NCI-H748 treated with DMSO at 0.1 percent for 48 hours (cell line): ENCODE measurements at places on chromosomes 1 and 21.

DNA sequence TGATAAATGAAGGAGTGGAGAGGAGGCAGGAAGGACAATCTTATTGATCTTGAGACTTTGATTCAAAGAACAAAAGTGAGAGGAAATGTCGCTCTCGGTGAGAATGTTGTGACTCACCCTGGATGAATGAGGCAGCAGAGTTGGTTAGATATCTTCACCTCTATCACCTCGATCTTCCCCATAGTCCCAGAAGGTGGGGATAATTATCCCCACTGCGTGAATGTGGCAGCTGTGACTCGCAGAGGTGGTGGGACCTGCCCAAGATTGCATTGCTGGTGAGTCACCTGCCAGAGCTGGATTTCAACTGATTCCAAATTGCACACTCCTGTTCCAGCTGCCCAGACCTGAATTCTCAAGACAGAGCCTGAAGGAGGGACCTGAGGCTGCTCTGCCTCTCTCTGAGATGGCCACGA, 105.0 kb downstream of the MATN1 start:
- DNase-seq: no peak

- no peak for DNase-seq
Observed at GRCh38 chr1:202762019-202762418, 46.2 kb downstream of the KDM5B start.

GRCh38 chr1:174344162-174344561, 103.6 kb upstream of the GPR52 start:
- no peak for DNase-seq

- DNase-seq: no peak
Observed at GRCh38 chr1:179366093-179366800, 476 bp downstream of the AXDND1 start.

DNA sequence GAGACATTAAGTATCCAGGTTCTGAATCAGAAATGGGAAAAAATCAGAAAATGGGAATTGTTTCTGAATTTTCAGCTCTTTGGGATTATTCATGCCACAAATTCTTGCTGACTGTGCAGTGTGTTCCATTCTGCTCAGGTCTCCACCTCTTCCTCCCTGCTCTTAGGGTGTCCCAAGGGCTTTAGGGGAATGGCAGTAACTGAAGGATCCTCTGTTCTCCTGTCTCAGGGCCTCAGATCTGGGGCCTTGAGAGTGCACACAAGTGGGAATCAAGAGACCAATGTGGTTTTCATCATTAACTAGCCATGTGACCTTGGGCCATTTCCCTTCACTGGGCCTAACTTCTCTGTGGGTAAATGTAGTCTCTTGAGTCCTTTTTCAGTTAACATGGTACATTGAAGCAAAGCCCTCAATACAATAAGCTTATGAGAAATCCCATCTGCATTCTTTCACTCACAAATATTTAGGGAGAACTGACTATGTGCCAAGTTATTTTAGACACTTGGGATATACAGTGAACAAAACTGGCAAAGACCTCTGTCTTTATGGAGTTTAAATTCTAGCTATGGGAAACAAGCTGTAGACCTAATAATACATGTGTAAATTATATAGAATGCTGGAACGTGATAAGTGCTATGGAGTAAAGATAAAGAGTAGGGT, 75.7 kb upstream of the SPATA6 start:
- DNase-seq: no peak

- DNase-seq: no peak
Observed at GRCh38 chr21:46168238-46168637, 12.9 kb upstream of the FTCD start.

- DNase-seq: no peak
Observed at GRCh38 chr1:43387976-43388599, 1.5 kb downstream of the MED8 start.

GRCh38 chr1:18723206-18723605, 92.6 kb downstream of the PAX7 start:
- DNase-seq: no peak

GRCh38 chr21:32886339-32886738, 114.8 kb upstream of the PAXBP1 start:
- DNase-seq: no peak

- peak; percentile 99 for DNase-seq
Observed at GRCh38 chr1:43565600-43566360, 35.1 kb downstream of the PTPRF start.

- no peak for DNase-seq
Observed at GRCh38 chr1:171663036-171663853, 10.8 kb upstream of the MYOC start.

DNA sequence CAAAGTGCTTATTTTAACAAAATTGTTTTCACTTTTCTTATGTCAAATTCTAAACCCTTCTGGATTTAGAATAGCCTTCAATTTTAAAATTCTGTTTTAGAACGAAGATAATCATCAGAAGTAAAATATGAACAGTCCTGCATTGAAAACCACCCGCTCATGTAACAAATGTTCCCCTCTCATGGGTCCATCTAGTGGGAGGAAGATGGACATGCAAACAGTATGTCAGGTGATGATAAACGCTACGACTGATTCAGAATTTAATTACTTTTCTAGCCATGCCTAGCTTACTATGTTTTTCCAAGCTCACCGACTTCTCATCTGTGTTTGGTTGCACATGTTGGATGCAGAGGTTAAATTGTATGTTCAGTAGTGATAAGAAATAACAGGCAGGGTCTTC, 23.5 kb downstream of the SOD1 start:
- DNase-seq: no peak

GRCh38 chr1:81391125-81391828, 409.5 kb upstream of the ADGRL2 start:
- DNase-seq: no peak

DNA sequence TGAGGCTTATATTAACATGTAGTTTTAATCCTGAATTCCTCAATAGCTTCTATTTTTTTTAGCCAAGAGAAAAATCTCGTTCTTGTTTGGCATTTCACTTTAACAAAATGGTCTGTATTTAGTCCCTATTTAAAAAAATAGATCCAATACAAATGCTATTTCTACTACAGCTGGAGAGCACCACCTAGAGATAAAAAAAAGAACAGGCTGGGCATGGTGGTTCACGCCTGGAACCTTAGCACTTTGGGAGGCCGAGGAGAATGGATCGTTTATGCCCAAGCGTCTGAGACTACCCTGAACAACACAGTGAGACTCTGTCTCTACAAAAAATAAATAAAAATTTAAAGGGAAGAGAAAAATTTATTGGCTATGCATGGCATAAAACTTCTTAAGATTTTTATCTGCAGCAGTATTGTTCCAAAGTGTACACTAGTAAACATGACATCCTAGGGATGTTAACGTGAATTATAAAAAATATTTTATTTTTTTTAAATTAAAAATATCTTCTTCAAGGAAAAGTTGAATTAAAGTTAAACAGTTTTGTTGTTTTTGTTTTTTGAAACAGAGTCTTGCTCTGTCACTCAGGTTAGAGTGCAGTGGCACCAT, 4.4 kb downstream of the ST7L start:
- DNase-seq: no peak

- peak; percentile 100 for DNase-seq
Observed at GRCh38 chr1:40951943-40952743, 27.4 kb upstream of the CTPS1 start.

- no peak for DNase-seq
Observed at GRCh38 chr1:109886827-109887226, 23.8 kb upstream of the CSF1 start.

GRCh38 chr1:17887661-17888371, 132.7 kb downstream of the ACTL8 start:
- DNase-seq: no peak

GRCh38 chr1:172944931-172945330, 105.8 kb downstream of the TNFSF18 start:
- no peak for DNase-seq

DNA sequence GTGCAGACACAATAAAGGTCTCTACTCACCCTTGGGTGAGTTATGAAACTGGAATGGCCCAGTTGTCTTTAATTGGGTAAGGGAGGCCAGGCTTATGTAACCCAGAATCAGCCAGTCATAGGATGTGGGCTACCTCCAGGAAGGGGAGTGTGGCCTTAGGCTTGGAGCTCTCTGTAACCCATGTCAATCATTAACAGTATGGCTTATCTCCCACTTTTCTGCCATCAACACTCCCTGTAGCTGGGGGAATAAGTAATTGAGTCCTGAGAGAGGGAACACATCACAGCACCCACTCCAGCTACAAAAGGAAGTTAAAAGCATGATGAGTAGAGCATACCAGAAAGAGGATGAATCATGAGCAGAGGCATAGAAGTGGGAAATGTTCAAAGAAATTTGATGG, 327.0 kb upstream of the DUSP10 start:
- DNase-seq: no peak

DNA sequence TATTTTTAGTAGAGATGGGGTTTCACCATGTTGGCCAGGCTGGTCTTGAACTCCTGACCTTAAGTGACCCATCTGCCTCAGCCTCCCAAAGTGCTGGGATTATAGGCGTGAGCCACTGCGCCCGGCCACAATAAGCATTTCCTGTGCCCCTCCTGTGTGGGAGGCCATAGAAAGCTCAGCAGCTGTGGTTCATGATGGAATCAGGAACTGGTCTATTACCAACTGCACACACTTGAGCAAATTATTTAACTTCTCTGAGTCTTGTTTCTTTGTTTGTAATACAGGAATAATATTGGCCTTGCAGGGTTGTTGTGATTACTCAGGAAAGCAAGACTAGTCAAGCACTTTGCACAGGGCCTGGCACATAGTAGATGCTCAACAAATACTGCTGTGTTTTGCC, 15.0 kb downstream of the RHBG start:
- no peak for DNase-seq

GRCh38 chr1:117606649-117607430, 992 bp downstream of the TENT5C start:
- no peak for DNase-seq

DNA sequence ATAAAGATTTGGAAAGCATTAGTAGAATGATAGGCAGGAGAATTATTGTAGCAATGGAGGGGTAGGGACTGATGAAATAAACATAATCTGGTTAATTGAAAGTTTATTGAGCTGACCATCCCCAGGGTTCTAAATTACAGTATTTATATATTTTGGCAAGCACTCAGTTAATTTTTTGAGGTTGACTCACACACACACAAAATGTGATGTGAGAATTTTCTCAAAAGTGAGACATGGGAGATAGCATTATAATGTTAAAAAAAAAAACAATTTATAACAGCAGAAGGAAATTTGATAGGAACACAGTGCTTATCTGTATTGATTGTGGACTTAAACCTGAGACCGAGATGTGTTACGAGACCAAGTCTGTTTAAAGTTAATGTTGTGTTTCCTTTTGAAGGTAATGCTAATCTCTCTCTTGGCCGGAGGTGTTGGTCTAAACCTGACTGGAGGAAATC, 24.6 kb downstream of the TRIM45 start:
- no peak for DNase-seq

- DNase-seq: no peak
Observed at GRCh38 chr1:230796626-230797025, 49.4 kb downstream of the CAPN9 start.

DNA sequence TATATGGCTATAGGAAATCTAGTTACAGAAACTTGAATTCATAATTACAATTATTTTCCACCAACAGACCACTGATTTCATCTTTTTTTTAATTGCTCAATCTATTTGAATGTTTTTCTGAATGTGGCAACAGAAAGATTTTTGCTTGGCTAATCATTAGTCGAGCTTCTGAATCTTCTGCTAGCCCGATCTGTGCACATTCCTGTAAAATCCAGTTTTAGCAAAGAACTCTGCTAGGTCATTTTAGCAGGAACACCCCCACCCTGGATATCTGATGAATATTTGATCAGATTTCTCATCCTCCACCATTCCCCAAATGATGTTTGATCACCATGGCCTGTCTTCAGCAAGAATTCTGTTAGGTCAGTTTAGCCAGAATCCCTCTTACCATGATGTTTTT, 176.3 kb downstream of the LEPR start:
- DNase-seq: no peak

- DNase-seq: no peak
Observed at GRCh38 chr1:43373066-43373940, 5.5 kb upstream of the ELOVL1 start.

- no peak for DNase-seq
Observed at GRCh38 chr1:187390215-187390818, 561.6 kb downstream of the PLA2G4A start.

DNA sequence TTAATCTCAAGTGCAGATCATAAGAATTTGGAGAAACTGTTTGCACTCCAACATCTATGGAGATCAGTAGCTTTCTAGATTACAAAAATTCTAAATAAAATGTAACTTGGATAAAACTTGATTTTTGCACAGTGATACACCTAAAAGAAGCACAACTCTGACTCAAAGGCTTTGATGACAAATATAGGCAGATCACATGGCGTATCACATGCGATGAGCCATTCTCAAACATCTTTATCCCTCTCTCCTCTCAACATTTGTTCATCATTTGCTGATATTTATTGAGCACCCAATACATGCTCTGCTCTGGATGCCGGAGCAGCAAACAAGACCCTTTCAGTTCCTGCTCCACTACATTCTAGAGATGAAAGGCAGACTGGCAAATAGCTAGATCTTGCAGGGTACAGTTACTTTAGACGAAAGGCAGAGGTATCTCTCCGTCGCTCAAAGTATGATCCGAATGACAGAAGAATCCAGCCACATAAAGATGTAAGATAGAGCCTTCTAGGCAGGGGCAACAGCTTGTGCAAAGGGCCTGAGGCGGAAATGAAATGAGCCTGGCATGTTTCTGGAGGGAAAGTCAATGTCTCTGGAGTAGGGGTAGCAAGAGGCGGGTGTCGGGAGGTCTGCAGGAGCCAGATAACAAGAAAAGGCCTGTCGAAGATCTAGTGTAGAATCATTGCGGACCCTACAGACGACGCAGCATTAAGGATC, 145.8 kb upstream of the ERRFI1 start:
- DNase-seq: no peak

GRCh38 chr1:175129182-175129581, 61.5 kb downstream of the TNN start:
- no peak for DNase-seq

- no peak for DNase-seq
Observed at GRCh38 chr1:167510881-167511280, 7.4 kb downstream of the CD247 start.

GRCh38 chr1:247435759-247436147, 19.8 kb downstream of the NLRP3 start:
- no peak for DNase-seq

DNA sequence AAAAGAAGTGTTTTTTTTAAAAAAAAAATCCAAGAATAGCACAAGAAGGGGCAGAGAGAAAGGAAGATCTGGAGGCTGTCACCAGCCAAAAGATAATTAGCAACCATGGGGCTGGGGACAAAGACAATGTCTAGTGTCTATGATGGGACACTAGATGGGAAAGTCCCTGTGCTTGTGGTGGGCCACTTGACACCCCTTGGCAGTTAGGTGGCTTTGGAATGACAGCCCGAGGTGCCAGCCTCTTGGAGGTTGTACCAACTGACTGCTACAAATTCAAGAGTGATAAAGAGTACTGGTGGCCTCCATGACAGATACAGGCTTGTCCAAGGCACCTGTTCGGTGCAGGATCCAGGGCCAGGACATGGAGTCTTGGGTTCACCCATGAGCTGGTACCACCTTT, 21.6 kb downstream of the ATP2B4 start:
- DNase-seq: no peak
